ENCODE measurements at places on chromosomes 3 and 15.

DNA sequence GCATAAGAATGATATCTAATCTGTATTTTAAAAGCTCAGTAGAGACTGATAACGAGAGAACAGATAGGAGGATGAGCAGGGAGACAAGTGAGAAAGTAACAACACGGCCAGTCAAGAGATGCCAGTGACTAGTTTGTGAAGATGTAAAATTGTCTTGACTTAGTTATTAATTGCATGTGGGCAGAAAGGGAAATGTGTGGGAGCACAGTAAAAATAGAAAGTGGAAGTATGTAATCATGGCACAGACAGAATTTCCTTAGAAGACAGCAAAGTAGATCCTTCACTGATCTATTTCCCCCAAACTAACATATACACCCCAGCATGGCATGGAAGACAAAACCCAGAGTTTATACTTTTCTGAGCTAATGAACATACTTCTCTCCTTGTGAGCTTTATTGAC is 344.5 kb downstream of the FGF12 start:
- no peak for DNase-seq

DNA sequence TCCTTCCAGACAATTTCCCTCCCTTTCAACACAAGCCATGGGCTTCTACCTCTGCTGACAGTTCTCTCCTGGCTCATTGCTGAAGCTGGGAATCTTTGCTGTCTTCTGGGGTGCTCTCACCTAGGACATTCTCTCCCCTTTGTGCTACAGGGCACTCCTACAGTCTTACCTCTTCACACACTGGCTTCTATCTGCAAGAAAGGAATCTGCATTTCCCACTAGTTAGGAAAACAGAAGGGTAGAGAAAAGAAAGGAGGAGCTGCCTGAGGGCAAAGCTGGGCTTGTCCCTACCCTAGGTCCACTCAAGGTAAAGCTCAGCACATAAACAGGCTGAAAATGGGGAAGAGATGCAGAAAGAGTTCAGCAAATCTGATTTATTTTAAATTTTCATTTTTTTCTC is 5.6 kb upstream of the ARGFX start:
- no peak for DNase-seq

DNA sequence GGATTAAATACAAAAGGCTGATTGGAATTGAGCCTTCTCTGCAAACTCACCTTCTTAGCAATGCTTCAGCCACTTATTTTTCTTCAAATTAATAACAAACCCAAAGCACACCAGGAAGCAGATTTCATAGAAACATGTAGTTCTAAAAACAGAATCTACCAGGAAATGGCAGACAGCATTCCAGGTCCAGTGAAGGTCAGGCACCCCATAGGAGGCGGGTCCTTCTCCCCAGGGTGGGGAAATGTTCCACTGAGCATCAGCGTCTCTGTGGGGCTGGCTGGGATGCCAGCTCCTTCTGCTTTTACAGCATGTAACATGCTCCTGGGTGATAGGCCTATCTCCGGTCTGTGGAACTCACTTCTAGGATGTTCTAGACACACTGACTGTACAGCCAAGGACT is 49.2 kb downstream of the CTNNB1 start:
- no peak for DNase-seq

GRCh38 chr3:167057581-167057980 is 322.5 kb downstream of the ZBBX start:
- no peak for DNase-seq

DNA sequence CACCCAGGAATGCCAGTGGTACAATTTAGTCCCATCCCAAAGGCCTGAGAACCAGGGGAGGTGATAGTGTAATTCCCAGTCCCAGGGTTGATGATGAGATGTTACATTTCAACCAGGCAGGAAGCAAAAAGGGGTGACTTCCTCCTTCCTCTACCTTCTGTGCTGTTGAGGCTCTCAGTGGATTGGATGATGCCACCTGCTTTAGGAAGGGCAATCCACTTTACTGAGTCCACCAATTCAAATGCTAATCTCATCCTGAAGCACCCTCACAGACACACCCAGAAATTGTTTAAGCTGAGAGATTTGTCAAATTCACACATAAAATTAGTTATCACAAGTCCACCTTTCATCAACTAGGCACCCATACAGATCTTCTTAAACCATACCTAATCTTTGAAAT is 418.5 kb upstream of the GOLIM4 start:
- DNase-seq = no peak

- DNase-seq = no peak
Measured at GRCh38 chr15:92643849-92644815, 11.4 kb downstream of the FAM174B start.

DNA sequence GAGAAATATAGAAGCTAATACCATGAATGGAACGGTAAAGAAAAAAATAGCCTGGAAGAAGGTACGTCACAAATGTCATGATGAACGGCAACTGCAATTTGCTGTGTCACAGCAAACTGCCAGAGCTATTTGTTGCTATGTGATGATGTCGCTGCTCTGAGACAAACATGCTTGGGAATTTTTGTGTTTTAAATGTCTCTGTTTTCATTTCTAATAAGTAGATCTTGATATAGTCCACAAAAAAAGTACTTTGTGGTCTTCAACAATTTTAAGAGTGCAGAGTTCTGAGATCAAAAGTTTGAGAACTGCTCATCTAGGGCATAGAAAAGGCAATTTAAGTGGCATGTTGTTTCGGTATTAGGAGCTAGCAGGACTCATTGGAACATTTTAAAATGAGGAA is 4.3 kb upstream of the NR1D2 start:
- no peak for DNase-seq

GRCh38 chr15:31571676-31572075 is 245.0 kb downstream of the KLF13 start:
- no peak for DNase-seq

DNA sequence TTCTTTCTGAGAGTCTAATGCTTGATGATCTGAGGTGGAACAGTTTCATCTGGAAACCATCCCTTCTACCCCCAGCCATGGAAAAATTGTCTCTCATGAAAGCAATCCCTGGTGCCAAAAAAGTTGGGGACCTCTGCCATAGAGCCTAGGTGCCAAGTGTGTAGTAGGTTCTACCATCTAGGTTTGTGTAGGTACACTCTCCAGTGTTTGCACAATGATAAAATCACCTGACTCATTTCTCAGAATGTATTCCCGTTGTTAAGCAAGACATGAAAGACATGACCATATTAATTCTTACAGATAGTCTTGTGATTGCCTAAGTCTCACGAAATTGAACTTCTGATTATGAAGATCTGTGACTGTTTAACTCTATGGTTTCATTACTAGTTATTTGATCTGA is 68.6 kb downstream of the KAT2B start:
- no peak for DNase-seq

DNA sequence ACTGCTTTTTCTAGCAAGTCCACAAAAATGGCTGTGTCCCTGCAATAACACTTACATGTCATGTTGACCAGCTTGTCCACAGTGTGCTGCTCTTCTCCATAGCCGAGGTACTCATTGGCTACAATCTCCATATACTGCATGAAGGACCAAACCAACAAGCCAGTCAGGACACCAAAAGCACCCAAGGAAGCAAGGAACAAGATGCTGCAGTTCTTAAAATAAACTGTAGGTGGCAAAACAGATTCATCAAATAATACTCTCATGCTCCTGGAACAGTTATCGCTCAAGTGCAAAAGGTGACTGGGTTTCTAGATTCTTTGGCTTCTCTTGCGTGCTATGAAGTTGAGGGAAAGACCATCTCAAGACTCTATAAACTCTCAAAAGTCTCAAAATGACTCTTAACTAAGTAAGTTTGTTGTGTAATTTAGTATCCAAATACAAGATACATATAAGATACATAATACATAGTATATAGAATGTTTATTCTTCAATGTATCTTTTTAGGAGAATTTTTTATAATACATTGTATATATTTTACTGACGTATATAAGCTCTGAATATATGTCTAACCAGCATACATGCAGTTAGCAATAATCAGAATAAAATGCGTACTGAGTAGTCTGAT is 57.0 kb downstream of the NEK10 start:
- DNase-seq = peak; percentile 69

DNA sequence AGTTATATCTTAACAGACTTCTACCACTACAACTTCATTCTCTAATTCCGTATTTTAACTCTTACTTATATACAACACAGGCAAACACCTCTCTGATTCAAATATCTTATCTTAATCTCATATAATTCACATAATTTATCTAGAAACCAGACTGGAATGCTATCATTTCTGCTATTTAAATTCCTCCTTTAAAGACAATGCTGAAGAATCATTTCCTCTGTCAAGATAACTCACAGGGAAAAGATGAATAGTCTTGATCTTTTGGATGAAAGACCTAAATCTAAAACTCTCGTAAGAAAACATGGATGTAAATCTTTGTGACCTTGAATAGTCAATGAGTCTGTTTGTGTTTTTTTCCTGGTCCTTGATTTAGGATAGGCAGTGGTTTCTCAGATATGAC is 135.3 kb upstream of the PLXND1 start:
- no peak for DNase-seq

GRCh38 chr15:65638681-65639089 is 16.9 kb downstream of the SLC24A1 start:
- peak; percentile 55 for DNase-seq

GRCh38 chr3:191379446-191379845 is 49.1 kb upstream of the UTS2B start:
- no peak for DNase-seq

DNA sequence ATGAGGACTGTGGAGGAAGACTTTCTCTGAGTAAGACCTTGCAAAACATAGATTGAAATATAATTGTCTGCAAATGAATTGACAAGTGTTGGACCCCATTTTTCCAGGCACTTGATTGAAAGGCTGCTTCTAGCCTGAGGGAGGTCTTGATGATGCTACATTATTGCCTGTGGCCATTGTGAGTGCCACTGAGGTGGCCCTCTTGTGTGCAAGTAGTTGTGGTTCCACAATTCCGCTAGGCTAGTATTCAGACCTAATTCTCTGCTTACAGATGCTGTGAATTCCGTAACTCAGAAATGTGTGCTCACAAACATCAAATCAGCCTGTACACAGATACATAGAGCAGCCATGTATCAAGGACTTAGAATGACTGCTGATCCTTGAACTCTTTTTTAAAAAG is 34.7 kb downstream of the FNDC3B start:
- no peak for DNase-seq

- peak; percentile 27 for DNase-seq
Measured at GRCh38 chr3:146218880-146219866, 31.7 kb downstream of the PLSCR4 start.

DNA sequence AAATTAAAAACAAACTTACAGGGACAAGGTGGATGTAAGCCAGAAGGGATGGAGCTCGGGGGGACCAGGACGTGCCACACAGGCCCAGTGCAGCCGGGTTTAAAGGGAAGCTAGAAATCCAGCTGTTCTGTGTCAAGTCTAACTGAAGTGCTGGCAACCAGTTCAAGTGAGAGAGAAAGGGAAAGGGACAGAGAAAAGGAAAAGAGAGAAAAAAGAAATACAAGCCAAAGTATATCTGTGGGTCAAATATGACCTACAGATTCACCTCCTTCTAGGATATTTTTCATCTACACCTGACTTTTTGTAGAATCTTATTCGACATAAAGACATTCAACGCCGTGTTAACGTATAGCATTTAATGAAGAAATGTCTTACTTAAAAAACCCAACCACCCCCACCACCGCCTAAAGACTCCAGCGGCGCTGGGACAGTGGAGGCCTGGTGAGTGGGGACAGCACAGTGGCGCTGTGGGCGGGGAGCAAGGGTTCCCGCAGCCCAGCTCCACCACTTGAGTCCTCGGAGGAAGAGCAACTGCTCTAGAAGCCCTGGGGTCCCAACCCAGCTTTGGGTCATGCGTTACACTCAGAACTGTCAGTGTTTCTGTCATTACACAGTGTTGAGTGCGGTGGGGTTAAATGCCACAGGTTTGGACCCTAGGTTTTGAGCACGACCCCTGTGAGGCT is 62.3 kb downstream of the CHSY1 start:
- DNase-seq = no peak

GRCh38 chr3:177441813-177442646 is 244.7 kb upstream of the TBL1XR1 start:
- no peak for DNase-seq

- no peak for DNase-seq
Measured at GRCh38 chr3:122094693-122095092, 39.5 kb downstream of the CD86 start.

DNA sequence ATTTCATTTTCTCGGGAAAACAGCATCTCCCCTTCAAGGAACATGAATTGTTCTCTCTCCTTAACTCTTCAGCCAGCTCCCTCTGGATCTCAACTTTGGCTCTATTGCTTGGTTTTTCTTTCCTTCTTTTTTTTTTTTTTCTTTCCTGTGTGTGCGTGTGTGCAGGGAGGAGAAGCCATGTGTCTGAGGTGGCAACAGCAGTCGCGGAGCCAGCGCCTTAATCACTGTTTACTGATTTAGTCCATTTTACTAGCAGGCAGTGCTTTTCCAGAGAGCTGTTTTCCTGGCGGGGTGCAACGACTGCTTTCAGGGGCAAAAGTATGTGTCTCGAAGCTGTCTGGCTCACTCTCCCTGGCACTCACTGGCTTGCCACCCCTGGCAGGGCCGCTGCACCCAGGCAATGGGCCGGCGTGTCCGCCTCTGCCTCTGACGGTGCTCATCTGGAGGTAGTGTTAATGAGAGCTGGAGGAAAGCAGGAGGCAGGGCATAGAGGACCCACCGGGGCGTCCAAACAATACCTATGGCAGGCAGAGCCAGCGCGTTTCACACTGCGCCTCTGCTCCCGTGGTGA is 835.4 kb upstream of the NR2F2 start:
- no peak for DNase-seq

Data from NCI-H526 treated with DMSO at 0.1 percent for 48 hours (cell line).